ENCODE measurements at places on chromosomes 5 and 9.

DNA sequence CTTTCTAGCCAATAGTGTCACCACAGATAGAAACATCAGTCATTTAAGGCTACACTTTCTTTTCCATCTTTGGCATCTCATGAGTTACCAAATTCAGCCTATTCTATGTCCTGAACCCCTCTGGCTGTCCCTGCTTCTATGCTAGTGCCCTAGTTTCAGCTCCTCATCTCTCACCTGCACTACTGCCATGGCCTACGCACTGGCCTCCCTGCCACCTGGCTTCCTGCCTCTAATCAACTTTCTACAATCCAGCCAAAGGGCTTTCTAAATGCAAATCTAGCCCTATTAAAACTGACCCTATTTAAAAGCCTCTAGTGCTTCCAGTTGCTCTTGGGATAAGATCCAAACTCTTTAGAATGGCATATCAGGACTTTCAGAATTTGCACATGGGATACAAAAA is 482.9 kb downstream of the TMEM38B start:
- no peak for DNase-seq

- DNase-seq = no peak
Measured at GRCh38 chr9:4081956-4082355, 217.9 kb downstream of the GLIS3 start.

DNA sequence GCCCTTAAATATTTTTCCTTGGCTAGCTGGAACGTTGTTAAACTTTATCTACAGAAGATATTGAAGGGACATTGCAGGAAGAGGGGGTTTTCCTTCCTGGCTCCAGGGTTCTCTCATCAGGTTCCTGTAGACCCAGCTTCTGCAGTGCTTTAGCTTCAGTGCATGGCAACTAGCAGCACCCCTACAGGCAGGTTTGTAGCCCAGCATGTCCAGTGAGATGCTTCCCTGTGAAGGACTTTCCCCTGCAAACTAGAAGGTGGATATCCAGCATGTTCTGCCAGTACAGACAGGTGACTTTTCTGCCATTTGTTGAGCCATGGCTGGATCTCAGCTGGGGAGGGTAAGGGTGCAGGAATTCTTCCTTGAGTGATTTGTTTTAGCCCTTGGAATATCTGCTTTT is 10.4 kb downstream of the CCL28 start:
- no peak for DNase-seq

GRCh38 chr9:123678038-123678877 is 251.7 kb downstream of the DENND1A start:
- DNase-seq = no peak

- DNase-seq = no peak
Measured at GRCh38 chr5:180525399-180525798, 31.2 kb downstream of the CNOT6 start.

Data from stimulated activated CD8-positive, alpha-beta memory T cell treated with anti-CD3 and anti-CD28 coated beads, Interleukin-4, amount 100 ng/mL, for 4 hours (primary cell).